Hypothalamus (tissue), 51 donors: ENCODE measurements at places on chromosomes 3 and 15.

- DNase-seq, result no peak
Observed at GRCh38 chr3:130558366-130558765, 41.4 kb downstream of the COL6A6 start.

GRCh38 chr15:74378848-74379247 lies 11.4 kb upstream of the CYP11A1 start:
- no peak for DNase-seq

DNA sequence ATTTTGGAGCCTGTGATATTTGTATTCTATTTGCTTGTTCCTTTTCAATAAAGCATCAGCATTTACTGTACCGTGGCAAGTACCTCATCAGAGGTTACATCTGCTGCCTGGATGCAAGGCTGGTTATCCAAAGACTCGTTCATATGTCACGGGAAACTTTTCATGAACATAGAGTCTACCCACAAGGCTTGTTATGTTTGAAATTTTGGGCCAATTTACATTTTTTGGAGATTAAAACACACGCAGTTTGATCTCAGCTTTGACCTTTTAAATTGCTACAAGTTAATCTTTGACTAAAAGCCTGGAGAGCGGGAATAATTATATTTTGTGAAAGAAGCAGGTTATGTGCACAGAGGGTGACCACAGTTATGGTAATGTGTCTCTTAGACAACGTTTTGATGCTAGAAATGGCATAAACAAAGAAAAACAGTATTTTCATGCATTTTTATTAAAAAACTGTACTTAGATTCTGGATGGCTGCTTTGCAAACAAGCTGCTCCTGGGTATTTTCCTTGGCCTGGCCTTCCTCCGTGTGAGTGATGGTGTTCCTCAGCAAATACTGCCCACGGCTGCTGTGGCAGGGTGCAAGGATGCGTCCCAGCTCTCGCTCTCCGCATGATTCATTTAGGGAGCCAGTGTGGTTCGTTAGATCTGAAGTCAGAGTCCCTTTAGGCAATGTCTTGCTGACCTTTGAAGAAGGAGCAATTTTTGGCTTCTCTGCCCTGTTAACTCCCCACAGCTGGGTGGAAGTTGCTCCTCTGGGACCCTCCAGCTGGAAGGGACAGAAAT lies 27.1 kb downstream of the CHST2 start:
- DNase-seq, result no peak

- no peak for DNase-seq
Observed at GRCh38 chr3:97736928-97737327, 27.6 kb upstream of the ARL6 start.

DNA sequence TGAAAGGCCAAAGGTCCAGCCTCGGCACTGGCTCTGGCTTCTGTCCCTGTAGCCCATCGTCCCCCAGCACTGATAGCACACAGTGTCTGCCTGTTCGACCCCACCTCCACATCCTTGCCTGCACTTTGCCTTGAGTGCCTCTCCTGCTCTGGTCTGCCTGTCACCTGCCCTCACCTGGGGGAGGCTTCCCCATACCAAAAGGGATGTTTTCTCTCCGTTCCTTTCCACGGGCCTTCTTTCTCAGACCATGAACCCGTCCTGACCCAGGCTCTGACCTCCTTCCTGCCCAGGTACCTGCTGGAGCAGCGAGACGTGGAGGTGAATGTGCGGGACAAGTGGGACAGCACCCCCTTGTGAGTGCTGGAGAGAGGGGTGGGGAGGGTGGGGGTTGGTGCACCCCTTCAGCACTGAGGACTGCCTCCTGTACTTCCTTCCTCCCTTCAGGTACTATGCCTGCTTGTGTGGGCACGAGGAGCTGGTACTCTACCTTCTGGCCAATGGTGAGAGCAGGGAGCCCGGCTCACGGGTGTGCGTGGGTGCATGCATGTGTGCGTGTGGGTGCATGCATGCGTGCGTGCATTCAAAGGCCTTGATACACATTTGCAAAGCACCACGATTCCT lies 1.5 kb downstream of the ABTB1 start:
- no peak for DNase-seq

- no peak for DNase-seq
Observed at GRCh38 chr15:52652286-52652685, 26.9 kb downstream of the ATOSA start.

GRCh38 chr3:80733522-80734176 lies 965.9 kb upstream of the ROBO1 start:
- no peak for DNase-seq

DNA sequence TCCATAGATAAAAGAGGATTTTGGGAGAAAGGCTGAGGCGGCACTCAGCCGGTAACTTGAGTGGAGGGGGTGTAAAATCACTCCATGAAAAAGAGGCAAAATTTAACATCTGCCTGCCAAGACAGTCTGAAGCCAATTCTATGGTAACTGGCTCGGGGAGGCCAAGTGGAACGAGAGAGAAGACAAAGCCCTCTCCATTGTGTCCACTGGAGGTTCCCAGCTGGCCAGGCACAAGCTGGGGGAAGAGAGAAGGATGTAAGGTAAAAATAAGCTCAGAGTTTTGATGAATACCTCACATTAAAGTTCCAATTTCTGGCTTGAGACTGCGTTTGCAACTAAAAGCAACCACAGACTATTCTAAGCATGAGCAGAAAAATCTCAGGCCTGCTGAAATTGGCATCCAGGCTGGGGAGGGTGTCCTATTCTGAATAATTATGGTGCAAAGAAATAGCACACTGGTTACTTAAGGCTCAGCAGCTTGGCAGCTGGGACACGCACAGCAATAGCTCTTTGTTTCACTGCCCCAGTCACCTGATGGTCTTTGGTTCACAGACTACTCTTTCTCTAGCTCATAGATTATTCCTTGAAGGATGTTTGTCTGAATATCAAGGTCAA lies 48.8 kb downstream of the CHRD start:
- no peak for DNase-seq
